PC-9 (cell line): ENCODE measurements at places on chromosomes 16 and 17. TPM values are rescaled to one million over a fixed set of nuclear protein-coding genes. Genes with fewer than 3 reads are reported as not detected.

DNA sequence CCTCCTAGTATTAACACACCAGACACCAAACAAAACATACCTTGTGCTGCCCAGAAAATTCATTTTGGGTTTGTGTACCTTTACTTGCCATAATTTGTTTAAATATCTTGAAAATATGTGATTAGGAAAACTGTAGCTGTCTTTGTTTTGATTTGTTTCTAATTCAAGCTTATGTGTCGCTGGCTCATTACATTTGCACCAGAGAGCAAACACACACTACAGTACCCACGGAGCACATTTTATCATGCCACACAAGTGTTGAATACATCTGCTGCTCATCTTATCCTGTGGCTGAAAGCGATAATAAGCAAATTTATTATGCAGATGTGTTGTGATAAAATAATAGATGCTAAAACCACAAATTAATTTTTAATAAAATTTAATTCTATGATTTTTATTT lies 63.1 kb downstream of the SPAG9 start:
- DNase-seq, result no peak

DNA sequence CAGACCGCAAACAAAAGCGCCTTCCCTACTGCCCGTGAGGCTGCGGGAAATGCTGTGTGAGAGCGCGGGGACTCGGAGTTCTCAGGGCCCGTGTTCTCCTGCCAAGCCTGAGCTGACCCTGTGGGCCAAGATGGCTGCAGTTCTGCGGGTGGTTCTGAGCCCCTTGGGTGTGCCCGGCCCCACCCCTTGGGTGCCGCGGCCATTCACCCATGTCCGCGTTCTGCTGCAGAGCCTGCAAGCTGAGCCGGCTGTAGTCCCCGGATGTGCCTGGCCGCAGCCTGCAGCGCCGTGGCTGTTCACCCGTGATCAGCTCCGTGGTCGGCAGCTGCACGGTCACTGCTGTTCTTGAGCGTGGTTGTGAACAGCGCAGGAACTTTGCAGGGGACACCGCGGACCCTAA lies 20.0 kb downstream of the ACSF3 start:
- DNase-seq, result no peak

DNA sequence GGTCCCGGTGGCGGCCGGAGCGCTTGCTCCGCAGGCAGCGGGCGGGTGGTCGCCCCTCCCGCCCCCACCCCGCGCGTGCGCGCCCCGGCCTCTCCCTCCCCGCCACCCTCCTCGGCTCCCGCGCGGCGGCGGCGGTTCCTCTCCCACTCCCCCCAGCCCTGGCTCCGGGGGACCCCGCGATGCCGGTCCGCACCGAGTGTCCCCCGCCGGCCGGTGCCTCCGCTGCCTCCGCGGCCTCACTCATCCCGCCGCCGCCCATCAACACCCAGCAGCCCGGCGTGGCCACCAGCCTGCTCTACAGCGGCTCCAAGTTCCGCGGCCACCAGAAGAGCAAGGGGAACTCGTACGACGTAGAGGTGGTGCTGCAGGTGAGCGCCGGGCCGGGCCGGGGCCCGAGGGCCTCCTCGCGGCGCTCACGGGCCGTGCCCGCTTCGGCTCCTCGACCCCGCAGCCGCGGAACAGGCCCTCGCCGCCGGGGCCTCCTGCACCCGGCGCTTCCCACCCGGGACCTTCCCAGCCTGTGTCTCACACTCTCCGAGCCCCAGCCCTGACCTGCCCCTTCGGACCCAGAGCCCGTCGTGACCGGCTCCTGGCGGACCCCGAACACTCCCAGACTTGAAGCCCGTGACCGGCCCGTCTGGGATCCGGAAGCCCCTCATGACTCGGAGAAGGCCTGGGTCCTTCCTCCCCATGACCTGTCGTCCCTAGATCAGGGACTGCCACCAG lies 490 bp downstream of the GID4 start:
- peak; percentile 53 for DNase-seq

DNA sequence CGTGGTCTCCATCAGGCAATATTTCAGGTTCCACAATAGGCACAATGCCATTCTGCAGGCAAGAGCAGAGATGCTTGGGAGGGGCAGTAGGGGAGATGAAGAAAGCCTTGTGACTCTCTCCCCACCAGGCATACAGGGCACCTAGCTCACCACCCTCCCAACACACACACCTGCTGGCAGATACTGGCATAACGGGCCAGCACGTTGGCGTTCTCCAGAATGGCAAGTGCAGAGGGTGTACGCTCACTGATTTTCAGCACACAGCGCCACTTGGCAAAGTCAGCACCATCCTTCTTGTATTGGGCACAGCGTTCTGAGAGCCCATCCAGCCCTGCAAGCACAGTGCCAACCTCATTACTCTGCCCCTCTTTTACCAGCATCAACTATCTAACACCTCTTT lies 2.2 kb downstream of the ALDOC start:
- DNase-seq, result no peak

GRCh38 chr17:27762527-27763305 lies 37.6 kb downstream of the NOS2 start:
- DNase-seq, result no peak

DNA sequence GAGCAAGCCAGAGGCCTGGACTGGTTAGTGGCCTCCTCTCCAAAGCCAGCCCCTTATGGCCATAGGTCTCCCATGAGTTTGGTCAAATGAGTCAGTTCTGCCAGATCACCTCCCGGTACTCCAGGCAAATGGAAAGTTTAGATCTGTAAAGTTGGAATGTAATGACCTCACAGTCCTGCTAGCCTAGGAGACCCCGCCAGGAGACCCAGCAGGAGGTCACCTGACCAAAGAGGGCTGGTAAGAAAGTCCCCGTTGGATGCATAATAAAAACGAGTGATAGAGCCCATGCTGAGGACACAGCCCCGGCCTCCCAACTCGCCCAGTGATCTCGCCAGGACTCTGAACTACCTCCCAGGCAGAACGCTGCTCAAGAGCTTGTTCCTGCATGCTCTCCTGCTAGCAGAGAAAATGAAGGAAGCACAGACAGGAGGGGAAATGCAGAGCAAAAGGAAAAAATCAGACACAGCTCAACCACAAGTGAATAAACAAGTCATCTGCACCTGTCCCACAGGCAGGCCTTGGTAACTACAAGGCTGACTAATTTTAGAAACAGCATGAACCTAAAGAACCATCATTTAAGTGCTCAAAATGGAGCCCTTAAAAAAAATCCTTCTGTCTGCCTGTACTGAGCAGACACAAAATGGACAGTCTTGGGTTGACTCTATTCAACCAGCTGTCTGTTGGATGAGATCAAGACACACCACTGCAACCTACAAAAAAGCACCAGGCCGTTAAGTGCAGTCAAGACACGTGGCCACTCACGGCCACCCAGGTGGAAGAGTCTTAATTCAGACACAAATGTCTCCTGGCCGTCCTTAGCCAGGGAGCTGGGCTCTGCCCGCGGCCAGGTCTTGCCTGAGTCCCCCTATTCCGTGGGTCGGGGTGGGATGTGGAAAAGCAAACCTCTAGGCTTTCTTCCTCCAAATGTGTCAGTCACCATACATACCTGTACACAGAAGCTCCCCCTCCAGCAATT lies 9.2 kb downstream of the CDIP1 start:
- no peak for DNase-seq

- no peak for DNase-seq
These were observed 114.9 kb upstream of the TOM1L1 start for GRCh38 chr17:54785643-54786268.

DNA sequence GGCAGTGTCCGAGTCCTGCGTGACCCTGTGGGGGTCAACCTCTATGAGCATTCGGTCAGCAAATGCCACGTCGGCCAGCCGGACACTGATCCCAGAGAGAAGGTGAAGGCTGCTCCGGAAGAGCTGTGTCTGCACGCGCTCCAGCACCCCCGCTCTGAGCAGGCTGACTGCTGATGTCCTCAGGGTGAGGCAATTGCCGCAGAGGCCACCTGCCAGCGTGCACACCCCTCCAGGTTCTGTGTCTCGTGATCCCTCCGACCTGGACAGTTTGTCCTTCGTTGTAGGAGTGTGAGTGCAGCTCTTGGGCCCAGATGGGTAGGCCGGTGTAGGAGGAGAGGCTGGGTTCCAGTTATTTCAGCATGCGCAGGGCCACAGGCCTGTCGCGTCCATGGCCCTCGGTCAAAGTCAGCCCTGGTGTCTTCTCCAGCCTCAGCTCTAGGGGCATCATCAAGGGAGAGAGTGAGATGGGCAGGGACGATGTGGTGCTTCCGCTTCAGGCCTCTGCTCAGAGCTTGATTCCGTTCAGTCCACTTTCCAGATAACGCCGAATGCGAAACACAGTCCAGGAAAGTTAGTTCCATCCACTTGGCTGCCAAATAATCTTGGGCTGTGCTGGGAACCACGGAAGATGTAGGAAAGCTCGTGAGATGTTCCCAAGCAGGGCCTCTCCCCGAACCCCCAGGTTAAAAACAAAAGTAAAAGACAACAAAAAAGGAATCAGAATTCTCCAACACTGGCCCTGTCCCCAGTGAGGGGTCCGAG lies 15.1 kb upstream of the NCBP3 start:
- DNase-seq, result no peak

DNA sequence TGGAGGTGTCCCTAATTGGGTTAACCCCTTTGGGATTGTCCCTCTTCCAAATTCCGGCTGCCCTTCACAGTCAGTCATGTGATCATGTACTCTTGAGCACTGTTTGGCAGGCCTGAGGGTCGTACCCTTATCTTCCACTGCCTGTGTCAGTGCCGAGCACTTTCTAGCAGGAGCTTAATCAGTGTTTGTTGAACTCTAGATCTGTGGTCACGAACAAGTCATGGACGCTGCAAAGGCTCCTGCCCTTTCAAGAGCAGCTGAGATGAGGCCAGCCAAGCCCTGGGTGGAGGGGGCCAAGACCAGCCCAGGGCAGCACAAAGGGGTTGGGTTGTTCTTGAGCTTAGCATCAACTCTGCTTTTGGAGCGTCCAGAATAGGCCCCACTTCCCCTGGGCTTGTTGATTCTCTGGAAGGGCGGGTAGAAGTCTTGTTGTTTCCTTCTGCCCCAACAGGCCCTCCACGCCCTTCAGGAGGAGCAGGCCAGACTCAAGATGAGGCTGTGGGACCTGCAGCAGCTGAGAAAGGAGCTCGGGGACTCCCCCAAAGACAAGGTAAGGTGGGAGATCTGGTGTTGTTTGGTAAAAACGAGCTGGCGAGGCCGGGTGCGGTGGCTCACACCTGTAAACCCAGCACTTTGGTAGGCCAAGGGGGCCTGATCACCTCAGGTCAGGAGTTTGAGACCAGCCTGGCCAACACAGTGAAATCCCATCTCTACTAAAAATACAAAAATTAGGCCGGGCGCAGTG lies 5.3 kb downstream of the IFI35 start:
- DNase-seq, result no peak

GRCh38 chr16:56320811-56321558 lies 104.4 kb downstream of the AMFR start:
- no peak for DNase-seq

DNA sequence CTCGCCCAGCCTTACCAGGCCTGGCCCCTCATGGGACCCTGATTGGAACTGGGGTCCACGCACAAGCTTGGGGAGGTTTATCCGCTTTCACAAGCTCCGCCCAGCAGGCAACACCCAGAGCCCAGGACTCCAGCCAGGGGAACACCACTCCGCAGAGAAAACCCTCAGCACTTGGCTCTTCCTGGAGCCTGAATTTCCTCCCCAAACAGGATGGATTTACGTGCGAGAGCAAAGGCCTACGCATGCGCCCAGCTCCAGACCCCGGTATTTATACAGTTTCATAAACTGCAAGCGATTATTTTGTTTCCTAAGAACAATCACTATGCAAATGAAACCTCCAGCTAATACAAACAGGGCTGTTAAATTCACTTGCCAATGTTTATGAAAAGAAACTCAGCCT lies 22.8 kb downstream of the ZNF423 start:
- DNase-seq, result no peak

The MYH11 gene
- 0.11 and 0.43 TPM in 2 replicates for total RNA-seq

The HSPB9 gene
- total RNA-seq, result 0.33 TPM in 1 of 2 replicates, not detected in the other
